Caco-2 (cell line): ENCODE measurements at places on chromosomes 3 and 15. TPM values are rescaled to one million over a fixed set of nuclear protein-coding genes. Genes with fewer than 3 reads are reported as not detected.

The NEK10 gene
- total RNA-seq: 0.30 and 0.39 TPM in 2 replicates

The NOX5 gene
- 0.05 TPM in 1 of 2 replicates, not detected in the other for total RNA-seq

The LRRN1 gene
- total RNA-seq: 0.84 and 1.2 TPM in 2 replicates

GRCh38 chr15:71397377-71397776, 282.1 kb downstream of the THSD4 start:
- H3K27me3 ChIP-seq: no peaks in the 10 kb centered on the region
- no peak overlapping the region for H3K4me3 ChIP-seq
- no peak for DNase-seq
- no peaks in the 10 kb centered on the region for H3K36me3 ChIP-seq

- no peak overlapping the region for H3K4me3 ChIP-seq
- no peaks in the 10 kb centered on the region for H3K4me1 ChIP-seq
- no peak for DNase-seq
- H3K27ac ChIP-seq: no peak overlapping the region
- H3K36me3 ChIP-seq: no peaks in the 10 kb centered on the region; the same call in 1 of the 2 replicates
Observed at GRCh38 chr3:149009732-149010131, 18.4 kb downstream of the GYG1 start.

DNA sequence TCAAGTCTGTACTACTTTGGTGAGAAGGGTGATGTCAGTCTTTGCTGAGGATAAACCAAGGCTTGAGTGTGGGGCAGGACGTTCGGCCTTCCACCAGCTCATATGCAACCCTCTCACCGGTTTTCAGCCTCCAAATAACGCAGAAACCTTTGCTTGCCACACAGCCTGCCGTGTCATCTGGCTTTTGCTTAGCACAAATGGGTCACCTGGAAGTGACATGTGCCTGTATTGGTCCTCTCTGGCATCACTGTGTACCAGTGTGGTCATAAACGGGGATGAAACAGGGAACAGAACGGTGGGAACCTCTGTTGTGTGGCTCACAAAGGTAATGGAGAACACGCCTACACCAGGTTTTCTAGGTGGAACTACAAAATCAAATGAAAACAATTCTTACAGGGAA, 7.1 kb downstream of the POMGNT2 start:
- no peak for DNase-seq
- H3K27ac ChIP-seq: no peak overlapping the region
- no peaks in the 10 kb centered on the region for H3K27me3 ChIP-seq
